ENCODE measurements at places on chromosomes 2 and 18. TPM values are rescaled to one million over a fixed set of nuclear protein-coding genes. Genes with fewer than 3 reads are reported as not detected.

Gene UPP2
- not detected for total RNA-seq

Gene SYT4
- not detected for total RNA-seq

Gene RASGRP3
- total RNA-seq, result 12.2 TPM

Gene SLC8A1
- 0.21 TPM for total RNA-seq

Gene PLGLB2
- 0.77 TPM for total RNA-seq

Gene MCEE
- 15.6 TPM for total RNA-seq

Gene TMEM178A
- not detected for total RNA-seq

Gene OST4
- total RNA-seq, result 249 TPM

Gene EPB41L5
- total RNA-seq, result 81.9 TPM

Gene CACNB4
- 1.00 TPM for total RNA-seq

Gene MEIS1
- 7.4 TPM for total RNA-seq

Gene C2orf78
- not detected for total RNA-seq

All from Caco-2 (cell line).